ENCODE measurements at places on chromosomes 2 and 18. TPM values are rescaled to one million over a fixed set of nuclear protein-coding genes. Genes with fewer than 3 reads are reported as not detected.

GRCh38 chr2:44546459-44547127 is 184.8 kb downstream of the CAMKMT start:
- H3K27me3 ChIP-seq = no peaks in the 10 kb centered on the region
- no peak for DNase-seq
- H3K36me3 ChIP-seq = 0 out of 2 replicates have a peak, but pooled peaks cover 2% of the 10 kb centered on the region
- no peak overlapping the region for H3K4me3 ChIP-seq

Gene EFEMP1
- total RNA-seq = 14.0 TPM

GRCh38 chr2:2757764-2758163 is 426.7 kb upstream of the MYT1L start:
- H3K4me3 ChIP-seq = no peak overlapping the region
- no peaks in the 10 kb centered on the region for H3K4me1 ChIP-seq
- H3K27me3 ChIP-seq = no peaks in the 10 kb centered on the region
- H3K27ac ChIP-seq = no peak overlapping the region
- DNase-seq = no peak

DNA sequence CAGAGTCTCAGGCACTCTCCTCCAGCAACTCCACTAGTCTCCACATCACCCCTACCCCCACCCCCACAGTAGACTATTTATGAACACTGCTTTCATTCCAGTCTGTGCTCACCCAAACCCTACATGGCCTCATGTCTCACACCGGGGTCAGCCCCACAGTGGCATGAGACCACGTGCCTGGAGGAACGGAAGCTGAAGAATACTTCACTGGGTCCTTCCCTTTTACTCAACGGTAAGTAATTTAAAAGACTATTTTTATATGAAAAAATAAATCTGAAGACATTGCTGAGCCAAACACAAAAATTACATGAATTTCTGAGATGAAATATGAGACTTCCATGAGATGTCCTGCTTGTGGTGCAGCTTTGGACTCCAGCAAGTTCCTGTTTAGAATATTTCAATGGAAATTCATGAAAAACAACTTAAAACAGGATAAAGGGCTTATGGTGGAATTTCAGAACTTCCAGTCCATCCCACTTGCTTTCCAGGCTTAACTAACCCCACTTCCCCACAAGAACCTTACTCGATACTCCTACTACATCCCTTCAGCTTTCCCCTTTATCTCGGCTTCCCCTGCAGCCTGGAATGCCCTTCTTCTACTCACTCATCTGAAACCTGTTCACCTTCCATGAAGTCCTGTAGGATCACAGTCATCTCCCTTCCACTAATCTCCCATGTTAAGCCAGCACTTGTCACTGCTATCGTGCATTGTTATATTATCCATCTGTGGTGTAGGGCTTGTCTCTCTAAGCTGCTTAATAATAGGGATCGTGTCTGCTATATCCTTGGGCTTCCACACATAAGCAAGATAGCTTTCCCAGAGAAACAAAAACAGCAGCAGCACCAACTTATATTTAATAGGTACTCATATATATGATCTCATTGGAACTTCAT is 47.9 kb downstream of the SLC14A1 start:
- no peaks in the 10 kb centered on the region for H3K36me3 ChIP-seq
- no peak overlapping the region for H3K27ac ChIP-seq
- H3K4me1 ChIP-seq = no peaks in the 10 kb centered on the region
- no peak for DNase-seq
- H3K27me3 ChIP-seq = no peaks in the 10 kb centered on the region

Gene TMEM18
- total RNA-seq = 22.3 TPM

DNA sequence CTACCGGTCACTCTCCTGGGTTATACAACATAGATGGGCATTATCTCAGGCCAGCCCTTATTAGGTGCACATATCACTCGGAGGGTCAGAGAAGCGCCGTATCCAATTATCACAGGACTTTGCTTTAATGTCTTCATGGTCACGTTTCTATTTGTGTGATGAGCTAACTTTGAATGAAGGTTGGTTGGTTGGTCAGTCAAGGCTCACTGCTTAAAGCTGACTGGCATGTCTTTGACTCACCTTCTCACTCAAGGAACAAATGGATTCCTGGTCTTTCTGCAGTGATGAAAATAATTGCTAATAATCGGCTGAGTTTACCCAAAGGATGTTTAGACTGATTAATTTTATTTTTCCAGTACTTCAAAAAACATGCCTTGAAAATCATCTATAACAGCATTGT is 39.7 kb downstream of the COLEC12 start:
- peaks cover 2% of the 10 kb centered on the region for H3K4me1 ChIP-seq
- H3K4me3 ChIP-seq = no peak overlapping the region
- DNase-seq = no peak
- H3K27ac ChIP-seq = no peak overlapping the region

DNA sequence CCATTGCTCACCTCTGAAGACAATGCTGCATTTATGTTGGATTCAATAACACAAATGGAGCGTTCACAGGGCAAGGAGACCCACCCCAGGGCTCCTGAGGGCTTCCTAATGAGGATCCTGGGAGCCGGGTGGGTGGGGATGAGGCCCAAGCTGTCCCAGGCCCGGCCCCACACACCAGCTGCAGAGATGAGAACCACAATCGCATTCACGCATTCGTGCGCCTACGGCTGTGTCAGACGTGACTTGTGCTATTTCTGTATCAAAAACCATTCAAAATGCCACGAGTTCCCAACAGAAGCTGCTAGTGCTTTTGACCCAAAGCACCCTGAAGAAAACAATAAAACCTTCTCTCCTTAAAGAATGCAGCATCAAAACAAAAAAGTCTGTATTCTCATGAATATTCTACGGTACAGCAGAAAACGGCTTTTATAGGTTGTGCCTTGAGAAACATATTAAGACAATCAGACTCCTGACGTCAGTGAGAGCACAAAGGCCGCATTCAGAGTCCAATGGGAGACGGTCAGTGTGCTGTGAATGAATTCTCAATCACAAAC is 205.4 kb downstream of the HDAC4 start:
- no peak overlapping the region for H3K4me3 ChIP-seq
- H3K27ac ChIP-seq = no peak overlapping the region
- 0 out of 2 replicates have a peak, but pooled peaks cover 2% of the 10 kb centered on the region for H3K4me1 ChIP-seq
- H3K36me3 ChIP-seq = no peaks in the 10 kb centered on the region
- H3K27me3 ChIP-seq = no peaks in the 10 kb centered on the region
- no peak for DNase-seq

Gene PLA2R1
- total RNA-seq = 2.2 TPM

GRCh38 chr2:187546762-187547333 is 7.4 kb downstream of the TFPI start:
- H3K27me3 ChIP-seq = no peaks in the 10 kb centered on the region
- peaks cover 5% of the 10 kb centered on the region for H3K4me1 ChIP-seq
- no peak overlapping the region for H3K27ac ChIP-seq
- DNase-seq = no peak
- H3K36me3 ChIP-seq = no peaks in the 10 kb centered on the region
- no peak overlapping the region for H3K4me3 ChIP-seq

Gene SALL3
- 54.5 TPM for total RNA-seq

Gene UGT1A7
- total RNA-seq = not detected

DNA sequence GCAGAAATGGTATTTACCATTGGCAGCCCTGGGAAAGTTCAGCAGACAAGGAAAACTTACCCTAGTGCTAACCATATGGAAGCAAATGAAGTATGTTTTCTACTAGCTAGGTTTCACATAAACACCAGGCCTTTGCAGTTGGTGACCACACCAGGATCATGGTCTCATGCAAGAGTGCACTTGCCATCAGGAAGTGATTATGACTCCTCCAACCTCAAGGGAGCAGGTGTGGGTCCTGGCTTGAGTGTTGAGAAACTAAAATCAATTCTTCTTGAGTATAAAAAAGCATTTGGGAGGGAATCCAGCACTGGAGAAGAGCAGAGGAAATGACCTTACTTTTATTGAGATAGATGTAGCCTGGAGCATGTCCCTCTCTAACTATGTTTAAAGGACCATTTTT is 56.8 kb upstream of the SPAG16 start:
- DNase-seq = no peak
- H3K27ac ChIP-seq = no peak overlapping the region
- no peaks in the 10 kb centered on the region for H3K36me3 ChIP-seq
- no peaks in the 10 kb centered on the region for H3K27me3 ChIP-seq
- H3K4me3 ChIP-seq = no peak overlapping the region

DNA sequence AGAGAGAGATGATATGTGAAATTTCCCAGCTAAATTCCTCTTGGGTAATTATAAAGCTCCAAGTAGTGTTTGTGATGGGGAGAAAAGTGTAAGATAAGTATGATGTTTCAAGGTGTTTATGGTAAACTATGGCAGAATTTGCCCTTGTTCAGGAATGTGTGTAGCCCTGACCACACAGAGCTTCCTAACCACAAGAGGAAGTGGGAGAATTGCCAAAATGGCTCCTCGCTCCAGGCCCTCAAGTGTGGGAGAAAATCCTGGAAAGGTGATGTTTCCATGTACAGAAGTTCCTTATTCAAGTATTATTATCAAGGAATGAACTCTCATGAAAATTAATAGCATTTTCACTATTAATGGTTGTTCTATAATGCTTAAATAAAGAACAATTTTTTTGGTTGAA is 878.3 kb downstream of the TDRD15 start:
- no peak overlapping the region for H3K27ac ChIP-seq
- no peak overlapping the region for H3K4me3 ChIP-seq
- H3K36me3 ChIP-seq = no peaks in the 10 kb centered on the region
- no peaks in the 10 kb centered on the region for H3K27me3 ChIP-seq

Gene MAL
- not detected for total RNA-seq
